ENCODE measurements at places on chromosomes 6 and 20. TPM values are rescaled to one million over a fixed set of nuclear protein-coding genes. Genes with fewer than 3 reads are reported as not detected.

FOXQ1 gene
- total RNA-seq = 24.8 TPM

PXDC1 gene
- 1.4 TPM for total RNA-seq

GRCh38 chr20:9339708-9340107 lies 174.7 kb upstream of the LAMP5 start:
- DNase-seq = no peak

DNA sequence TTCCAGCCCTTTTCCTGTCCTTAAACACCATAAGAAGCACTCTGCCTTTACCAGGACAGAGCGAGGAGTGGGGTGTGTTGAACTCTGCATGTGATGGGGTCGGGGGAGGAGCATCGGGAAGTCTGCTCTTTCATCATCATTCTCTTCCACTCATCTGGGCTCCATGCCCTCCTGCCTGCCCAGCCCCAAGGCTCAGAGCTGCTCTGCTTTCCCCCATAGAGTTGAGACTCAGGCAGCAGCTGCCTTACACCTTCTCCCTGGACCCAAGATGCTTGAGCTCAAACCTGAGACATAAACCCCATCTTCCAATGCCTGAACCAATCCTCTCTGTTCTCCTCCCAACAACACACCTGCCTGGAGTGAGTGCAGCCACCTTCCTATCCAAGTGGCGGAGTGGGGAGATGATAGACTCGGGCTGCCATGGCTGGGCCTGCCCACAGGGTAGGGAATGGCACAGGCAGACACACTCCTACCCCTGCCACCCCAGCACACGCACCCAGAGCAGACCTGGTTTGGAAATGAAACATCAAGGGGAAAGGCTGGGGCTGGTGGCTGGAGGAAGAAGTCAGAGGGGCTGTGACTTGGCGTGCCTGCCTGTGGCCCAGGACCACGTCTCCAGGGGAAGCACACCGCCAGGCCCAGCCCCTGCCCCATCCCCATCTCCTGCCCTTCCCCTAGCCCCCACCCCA lies 28.4 kb downstream of the TFEB start:
- DNase-seq = peak; percentile 64

DNA sequence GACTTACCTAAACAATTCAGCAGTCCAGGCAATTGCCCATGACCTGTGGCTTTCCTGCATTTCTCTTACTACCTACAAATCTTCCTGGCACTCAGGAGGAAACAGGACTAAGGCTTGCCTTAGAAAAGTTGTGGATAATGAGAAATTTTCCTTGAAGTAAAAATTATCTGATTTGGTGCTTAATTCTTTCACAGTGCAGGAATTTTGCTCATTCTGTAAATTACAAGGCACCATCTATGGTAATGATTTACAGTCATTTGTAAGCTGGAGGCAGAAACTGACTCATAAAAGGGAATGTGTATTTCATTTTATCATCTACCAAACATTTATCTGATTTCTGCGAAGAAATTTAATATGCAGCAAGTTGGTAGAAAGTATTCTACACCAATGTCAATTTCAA lies 211.5 kb upstream of the FKBP1C start:
- no peak for DNase-seq

ANKRD66 gene
- total RNA-seq = not detected

GRCh38 chr6:19067165-19067564 lies 680.0 kb downstream of the RNF144B start:
- DNase-seq = no peak

DNA sequence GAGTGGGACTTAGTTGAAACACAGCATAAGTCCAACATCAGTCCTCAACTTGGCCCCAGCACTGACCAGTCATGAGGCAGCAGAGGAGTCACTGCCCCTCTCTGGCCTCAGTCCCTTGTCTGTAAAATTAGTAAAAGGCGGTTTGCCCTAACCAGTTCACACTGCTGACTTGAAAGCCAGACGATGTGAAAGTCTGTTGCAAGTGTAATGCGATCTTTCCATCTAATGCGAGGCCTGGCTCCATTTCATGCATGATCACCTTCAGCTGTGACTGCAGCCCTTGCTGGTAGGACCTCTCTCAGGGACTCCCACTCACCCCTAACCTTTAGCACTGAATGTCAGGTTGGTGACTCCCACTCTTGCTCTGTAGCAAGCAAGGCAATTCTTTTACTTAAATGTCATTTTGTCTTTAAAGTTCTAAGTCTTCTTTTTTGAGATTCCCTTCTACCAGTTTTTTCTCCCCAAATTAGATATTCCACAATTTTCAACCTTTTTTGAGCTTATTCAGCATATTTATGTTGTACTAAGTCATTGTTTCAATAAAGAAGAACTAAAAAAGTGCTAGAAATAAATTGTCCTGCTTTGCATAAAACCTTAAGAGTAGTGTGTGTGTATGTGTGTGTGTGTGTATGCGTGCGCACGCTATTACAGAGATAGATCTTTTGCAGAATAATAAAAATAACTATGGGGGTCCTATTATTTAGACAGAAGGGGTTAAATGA lies 245.5 kb downstream of the PACRG start:
- no peak for DNase-seq

- peak; percentile 69 for DNase-seq
Measured at GRCh38 chr6:14974792-14975470, 270.9 kb upstream of the JARID2 start.

GRCh38 chr6:12916006-12916405 lies 199.4 kb downstream of the PHACTR1 start:
- DNase-seq = no peak

KCNK16 gene
- total RNA-seq = not detected

CDYL gene
- total RNA-seq = 65.6 TPM

GRCh38 chr6:111562246-111562645 lies 43.4 kb downstream of the TRAF3IP2 start:
- DNase-seq = no peak

PARD6B gene
- 24.5 TPM for total RNA-seq

BCAS4 gene
- total RNA-seq = 17.6 TPM

MAP3K5 gene
- total RNA-seq = 1.3 TPM

DNA sequence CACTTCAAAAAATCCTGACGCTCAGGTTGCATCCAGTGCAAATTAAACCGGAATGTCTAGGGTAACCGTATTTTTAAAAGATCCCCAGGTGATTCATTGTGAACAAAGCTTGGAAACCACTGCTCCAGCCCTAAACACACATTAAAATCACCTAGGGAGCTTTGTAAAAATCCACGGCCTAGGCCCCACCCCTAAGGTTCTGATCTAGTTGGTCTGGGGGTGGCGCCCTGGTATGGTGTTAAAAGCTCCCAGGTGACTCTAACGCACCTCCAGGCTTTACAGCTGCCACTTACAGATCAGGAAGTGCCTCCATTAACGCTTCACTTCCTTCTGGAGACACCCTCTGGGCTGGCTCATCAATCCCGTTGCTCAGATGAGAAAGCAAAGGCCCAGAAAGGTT lies 92.2 kb downstream of the GRM4 start:
- DNase-seq = no peak

GRCh38 chr6:761997-762396 lies 69.1 kb upstream of the EXOC2 start:
- DNase-seq = no peak

LYRM4 gene
- total RNA-seq = 45.6 TPM

DNA sequence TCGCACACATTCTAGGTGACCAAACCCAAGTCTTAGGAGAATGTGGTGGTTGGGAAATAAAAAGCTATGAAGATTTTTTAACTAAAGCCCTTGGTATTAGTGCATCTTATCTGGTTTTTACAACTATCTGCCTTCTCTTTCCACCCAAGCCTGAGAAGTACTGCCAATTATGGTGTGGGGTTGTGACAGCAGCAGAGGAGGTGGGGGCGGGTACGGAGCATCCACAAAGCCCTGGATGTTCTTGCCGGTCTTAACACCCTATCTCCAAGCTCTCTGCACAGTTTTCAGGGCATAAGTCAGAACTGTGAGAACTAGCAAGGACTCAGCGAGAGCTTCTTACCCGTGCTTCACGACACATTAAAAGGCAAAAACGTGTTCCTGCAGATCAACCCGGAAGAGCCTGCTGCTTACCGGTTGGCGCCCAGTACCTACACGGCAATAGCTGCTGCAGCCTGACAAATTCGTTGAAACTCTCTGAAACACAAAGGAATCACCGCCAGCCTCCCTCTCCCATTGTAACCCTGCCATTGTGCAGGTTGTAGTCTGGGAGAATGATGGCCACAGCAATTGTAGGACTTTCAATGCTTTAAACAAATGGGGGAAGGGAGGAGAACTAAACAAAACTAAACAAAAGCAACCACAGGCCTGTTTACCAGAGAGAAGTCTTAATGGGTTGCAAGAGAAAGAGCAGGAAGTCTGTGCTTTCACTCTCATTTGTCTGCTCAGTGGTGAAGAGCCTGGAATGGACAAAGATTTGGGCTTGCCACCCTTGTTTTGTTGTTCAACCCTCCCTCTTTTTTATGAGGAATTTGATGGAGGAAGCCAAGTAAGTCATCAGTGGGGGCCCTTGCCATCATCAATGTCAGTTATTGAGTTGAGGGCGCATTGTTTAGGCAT lies 461.0 kb upstream of the JARID2 start:
- peak; percentile 65 for DNase-seq

DNA sequence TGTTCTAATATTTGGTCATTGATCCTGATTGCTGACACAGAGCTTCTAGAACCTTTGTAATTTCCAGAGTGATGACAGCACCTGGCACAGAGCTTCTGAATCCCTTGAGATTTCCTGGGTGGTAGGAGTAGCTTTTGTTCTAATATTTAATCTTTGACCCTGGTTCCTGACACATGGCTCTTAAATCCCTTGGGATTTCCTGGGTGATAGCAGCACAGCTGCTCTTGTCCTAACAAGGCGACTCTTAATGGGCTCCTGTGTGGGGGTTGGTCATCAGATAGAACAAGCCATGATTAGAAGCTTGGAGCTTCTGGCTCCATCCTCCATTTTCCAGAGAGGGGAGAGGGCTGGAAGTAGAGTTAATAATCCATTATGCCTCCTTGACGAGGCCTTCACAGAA lies 18.4 kb downstream of the GMPR start:
- no peak for DNase-seq

DNA sequence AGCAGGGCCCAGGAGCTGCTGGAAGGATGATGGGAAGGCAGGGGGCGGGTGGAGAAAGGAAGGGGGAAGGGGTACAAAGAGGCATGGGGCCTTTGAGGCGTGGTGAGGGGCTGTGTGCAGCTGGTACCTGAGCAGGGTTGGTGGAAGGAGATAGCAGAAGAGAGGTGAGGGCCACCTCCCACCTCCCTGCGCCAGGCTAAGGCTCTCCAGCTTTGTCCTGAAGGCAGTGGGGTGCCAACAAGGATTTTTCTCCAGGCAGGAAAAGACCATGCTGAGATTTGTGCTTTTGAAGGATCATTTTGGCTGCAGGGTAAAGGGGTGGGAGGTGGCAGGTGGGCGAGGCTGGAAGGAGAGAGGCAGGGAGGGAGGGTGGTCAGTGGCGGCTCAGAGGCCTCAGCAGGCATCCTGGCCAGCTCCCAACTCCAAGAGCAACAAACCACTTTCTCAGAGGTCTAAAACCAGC lies 40.8 kb downstream of the NOL4L start:
- DNase-seq = no peak

DNA sequence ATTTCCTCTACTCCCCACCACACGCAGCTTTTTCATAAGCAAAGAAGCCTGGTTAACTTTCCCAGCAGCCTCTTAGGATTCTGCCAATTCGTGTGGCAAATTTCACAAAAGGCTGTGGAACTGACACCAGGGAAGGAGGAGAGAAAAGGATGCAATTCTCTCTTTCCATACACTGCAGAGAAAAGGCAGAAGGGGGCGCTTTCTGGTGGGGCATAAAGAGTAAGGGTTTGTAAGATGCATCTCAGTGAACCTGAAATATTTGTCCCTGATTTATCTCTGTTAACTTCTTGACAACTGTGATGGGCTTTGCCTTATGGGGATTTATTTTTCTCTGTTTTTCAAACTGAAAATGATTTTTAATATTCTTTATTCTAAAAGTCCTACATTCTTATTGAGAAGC lies 45.5 kb upstream of the GLP1R start:
- no peak for DNase-seq

PGC gene
- not detected for total RNA-seq

DNA sequence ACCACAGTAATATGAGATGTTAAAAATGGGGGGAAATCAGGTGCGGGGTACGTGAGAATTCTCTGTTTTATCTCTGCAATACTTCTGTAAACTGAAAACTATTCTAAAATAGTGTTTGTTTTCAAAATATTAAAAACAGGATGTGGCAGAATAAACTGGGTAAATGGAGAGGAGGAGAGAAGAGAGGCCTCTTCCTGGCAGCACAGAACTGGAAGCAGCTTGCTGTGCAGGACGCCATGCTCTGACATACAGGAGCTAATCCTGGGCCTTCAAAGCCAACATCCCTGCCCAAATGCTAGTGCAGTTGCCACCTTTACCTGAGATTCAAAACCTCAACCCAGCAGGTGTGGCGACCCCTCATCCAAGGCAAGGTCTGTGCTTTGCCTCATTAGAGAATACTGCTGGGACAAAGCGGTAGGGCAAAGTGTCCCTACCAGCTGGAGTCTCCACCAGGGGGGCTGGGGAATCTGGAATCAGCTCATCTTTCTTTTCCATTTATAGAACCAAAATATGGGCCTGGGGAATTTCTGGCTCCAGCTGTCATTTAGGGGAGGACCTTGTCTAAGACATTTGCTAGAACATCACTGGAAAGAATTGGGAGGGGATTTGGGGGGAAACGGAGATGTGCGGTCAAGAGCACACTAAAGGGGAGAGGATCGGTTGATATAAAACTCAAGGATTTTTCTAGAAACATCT lies 67.3 kb downstream of the SCML4 start:
- DNase-seq = no peak

CLPSL2 gene
- total RNA-seq = 10.8 TPM

GRM1 gene
- total RNA-seq = 0.14 TPM

TAB2 gene
- total RNA-seq = 34.1 TPM

- no peak for DNase-seq
Measured at GRCh38 chr6:39688494-39688893, 36.7 kb downstream of the KIF6 start.

DNA sequence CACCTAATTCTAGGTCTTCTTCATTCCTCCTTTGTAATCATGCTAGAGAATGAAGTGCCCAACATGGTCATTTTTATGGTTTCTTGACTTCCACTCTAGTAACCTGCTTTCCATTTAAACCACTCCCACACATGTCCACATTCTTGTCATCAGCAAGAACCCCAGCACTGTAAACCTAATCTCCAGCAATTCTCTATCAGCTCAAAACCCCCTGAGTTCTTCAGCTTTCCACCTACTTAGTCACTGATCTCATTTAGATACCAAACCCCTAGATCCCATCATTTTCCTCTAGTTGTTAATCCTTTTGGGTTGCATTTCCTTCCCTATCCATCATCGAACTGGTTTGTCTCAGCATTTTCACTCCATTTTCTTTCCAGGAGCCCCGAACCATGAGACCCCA lies 49.7 kb downstream of the GOPC start:
- no peak for DNase-seq

DNA sequence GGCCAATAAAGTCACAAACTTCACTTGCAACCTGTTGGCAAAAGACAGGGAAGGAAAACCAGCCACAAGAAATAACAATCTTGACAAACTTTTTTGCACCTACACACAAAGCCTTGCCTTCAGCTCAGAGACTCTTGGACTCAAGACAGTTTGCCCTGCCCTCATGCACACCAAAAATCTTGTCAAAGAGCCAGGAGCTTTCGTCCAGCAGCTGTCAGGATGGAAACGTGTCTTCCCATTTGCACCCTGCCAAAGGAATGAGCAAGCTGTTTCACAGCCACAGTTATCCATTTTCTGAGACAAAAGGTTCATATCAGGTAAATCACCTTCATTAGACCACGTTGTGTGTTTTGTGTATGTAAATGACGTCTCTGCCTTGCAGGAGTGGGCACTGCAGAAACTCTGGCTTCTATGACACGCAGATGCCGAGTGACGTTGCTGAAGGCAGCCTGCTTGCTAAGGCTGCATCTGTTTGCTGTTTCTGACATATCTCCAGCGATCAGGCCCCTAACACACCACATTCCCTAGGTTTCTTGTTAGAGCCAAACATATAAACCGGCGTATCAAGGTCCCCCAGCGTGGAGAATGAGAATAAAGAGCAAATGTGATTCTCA lies 193.4 kb downstream of the SYNDIG1 start:
- no peak for DNase-seq

Measured in H7 (cell line).